Natural killer cell treated with Interleukin-12 subunit alpha and Interleukin-12 subunit beta and Interleukin-15 and Interleukin-18, amount 100 ng/mL, for 72 hours (primary cell): ENCODE measurements at places on chromosomes 12 and 14.

GRCh38 chr12:3670083-3670620, 82.8 kb downstream of the CRACR2A start:
- DNase-seq = no peak

DNA sequence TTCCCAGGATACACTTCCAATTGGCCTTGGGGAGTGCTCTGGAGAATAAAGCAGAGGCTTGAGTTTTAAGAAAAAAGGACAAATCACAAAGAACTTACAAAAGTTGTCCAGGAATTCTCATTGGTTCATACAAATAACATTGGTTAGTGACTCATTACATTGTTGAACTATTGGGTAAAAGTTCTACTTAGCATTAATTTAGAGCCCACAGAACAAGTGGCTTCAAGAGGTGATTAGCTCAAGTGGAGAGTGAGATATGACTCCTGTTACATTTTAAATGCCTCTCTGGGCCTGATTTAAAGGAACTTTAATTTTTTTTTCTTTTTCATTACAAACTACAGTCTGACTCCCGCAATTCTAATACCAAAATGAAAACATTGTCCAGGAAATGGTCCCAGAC, 72.9 kb downstream of the ASCL4 start:
- no peak for DNase-seq

GRCh38 chr12:72214163-72214562, 58.0 kb upstream of the TRHDE start:
- DNase-seq = no peak

- no peak for DNase-seq
Measured at GRCh38 chr12:42309996-42310395, 15.9 kb downstream of the ZCRB1 start.

DNA sequence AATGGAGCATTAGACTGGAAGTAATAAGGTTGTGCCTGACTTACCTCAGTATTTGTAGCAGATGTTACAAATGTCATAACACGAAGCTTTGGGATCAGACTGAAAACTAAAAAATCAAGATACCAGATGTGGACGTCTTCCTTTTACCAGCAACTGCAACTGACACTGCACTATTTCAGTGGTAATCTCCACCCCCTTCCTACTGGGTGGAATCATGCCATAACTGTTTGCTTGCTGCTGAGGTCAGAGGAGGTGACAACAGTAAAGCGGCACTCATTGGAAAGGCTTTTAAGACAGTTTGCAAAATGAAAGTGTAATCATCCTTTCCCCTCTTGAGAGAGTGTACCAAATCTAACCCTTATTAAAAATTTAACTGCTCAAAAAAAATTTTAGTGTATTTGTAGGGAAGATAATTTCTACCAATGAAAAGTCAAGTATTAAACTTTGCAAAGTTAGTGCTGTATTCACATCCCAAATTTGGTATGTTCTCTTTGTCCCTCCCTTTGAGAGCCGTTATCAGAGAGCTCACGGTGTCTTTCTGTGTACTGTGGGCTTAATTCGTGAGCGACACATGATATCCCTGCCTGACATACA, 420.7 kb downstream of the NPAS3 start:
- DNase-seq = no peak

DNA sequence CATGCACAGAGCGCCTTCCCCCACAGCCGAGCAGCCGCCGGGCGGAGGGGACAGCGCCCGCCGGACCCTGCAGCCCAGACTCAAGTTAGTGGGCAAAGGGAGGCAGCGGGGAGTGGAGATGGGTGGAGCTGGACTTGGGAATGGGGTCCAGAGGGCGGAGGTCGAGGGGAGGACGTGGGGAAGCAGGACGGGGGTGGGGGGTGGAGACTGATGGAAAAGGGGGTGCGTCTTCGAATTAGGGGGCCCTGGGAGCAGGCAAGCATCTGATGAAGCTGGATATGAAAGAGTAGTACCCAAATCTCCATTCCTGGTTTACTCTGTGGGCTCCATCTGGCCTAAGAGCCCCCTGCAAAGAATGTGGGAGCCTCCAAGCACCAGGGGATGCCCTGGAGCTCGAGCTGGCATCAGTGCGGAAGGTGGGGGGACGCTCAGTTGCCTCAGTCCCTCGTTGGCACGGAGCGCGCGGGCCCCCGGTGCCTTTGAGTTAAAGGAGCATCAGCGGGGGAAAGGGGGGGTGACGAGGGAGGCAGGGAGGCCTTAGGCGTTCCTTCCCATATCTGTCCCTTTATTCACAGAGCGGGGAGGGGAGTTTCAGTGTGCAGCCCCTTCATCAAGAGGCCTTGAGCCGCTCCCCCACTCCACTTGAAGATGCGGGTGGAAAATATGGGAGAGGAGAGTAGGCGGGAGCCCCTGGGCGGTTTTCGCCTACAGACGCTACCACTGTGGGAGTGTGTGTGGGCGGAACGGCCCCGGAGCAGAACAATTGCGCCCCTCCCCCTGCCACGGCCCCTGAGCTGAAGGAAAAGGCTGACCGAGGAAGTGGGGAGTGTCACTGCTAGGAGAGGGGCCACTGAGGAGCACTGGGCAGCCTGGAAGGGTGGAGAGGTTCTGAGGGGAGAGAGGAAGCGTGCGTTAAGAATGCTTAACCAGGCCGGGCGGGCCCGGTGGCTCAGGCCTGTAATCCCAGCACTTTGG, 644 bp downstream of the NAB2 start:
- DNase-seq = no peak
